HFFc6 (cell line): ENCODE measurements at places on chromosomes 13 and 19. TPM values are rescaled to one million over a fixed set of nuclear protein-coding genes. Genes with fewer than 3 reads are reported as not detected.

The MEIOSIN gene
- total RNA-seq, result not detected in 3 replicates

DNA sequence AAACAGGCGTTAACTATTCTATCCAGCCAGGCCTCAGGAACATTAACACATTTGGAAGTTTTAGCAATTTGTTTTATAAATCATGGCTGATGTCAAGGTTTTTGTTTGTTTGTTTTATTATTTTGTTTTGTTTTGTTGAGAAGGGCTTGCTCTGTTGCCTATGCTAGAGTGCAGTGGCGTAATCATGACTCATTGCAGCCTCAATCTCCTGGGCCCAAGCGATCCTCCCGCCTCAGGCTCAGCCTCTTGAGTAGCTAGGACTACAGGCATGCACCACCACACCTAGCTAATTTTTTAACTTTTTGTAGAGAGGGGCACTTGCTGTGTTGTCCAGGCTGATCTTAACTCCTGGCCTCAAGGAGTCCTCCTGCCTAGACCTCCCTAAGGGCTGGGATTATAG, 28.3 kb downstream of the NUP58 start:
- DNase-seq, result peak; percentile 17
- no peak overlapping the region for H3K4me3 ChIP-seq
- H3K36me3 ChIP-seq, result peaks cover 48% of the 10 kb centered on the region
- no peaks in the 10 kb centered on the region for H3K27me3 ChIP-seq

DNA sequence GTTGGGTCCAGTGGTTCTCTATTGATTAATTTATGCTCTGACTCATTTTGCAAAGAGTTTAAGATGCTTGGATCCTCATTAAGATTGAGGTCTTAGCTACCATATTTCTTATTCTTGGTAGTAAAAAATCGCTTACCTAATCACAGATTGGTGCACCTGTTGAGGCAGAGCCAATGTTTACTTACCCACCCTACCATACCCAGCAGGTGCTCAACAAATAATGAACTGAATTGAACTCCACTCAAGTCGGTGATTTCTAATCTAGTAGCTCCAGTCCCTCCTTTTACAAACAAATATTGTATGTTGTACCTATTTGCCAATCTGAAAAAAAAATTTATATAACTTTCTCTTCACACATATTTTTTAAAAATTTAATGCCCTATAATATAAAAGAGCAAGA, 361.0 kb downstream of the FGF14 start:
- no peaks in the 10 kb centered on the region for H3K36me3 ChIP-seq
- no peak for DNase-seq
- no peaks in the 10 kb centered on the region for H3K4me1 ChIP-seq
- H3K27ac ChIP-seq, result no peak overlapping the region
- H3K27me3 ChIP-seq, result no peaks in the 10 kb centered on the region

- peaks cover 3% of the 10 kb centered on the region; the same call in 1 of the 2 replicates for H3K27me3 ChIP-seq
- peaks cover 16% of the 10 kb centered on the region for H3K36me3 ChIP-seq
- H3K4me3 ChIP-seq, result peak overlapping the region; percentile 53; the same call in 1 of the 2 replicates
- H3K27ac ChIP-seq, result peak overlapping the region; percentile 87
- H3K4me1 ChIP-seq, result peaks cover 74% of the 10 kb centered on the region
These were observed 117.7 kb upstream of the KLF12 start for GRCh38 chr13:74251778-74252519.

DNA sequence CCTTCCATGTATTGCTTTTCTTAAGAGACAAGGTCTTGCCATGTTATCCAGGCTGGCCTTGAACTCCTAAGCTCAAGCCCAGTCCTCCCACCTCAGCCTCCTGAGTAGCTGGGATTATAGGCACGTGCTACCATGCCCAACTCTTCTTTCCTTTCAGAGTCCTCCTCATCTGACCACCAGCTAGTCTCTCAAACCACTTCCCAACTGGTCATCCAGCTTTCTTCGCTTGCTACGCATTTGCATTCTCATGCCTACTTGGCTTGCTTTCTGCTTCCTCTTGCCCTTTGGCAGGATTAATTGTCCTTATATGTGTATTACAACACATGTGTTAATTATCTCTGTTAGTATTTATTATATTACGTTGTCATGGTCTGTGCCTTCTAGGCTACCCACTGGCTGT, 6.3 kb downstream of the GPR18 start:
- DNase-seq, result no peak
- H3K4me1 ChIP-seq, result peaks cover 15% of the 10 kb centered on the region
- H3K27ac ChIP-seq, result no peak overlapping the region
- H3K4me3 ChIP-seq, result no peak overlapping the region
- H3K36me3 ChIP-seq, result peaks cover 21% of the 10 kb centered on the region
- H3K27me3 ChIP-seq, result no peaks in the 10 kb centered on the region; the same call in 1 of the 2 replicates

GRCh38 chr19:38039966-38040365, 133.0 kb downstream of the SIPA1L3 start:
- peaks cover 2% of the 10 kb centered on the region for H3K27me3 ChIP-seq
- peak; percentile 99 for DNase-seq
- peak overlapping the region; percentile 99 for H3K27ac ChIP-seq
- peaks cover 15% of the 10 kb centered on the region for H3K36me3 ChIP-seq
- H3K4me3 ChIP-seq, result peak overlapping the region; percentile 51

The ETHE1 gene
- total RNA-seq, result 87.7 to 125 TPM (median 92.0 TPM) in 3 replicates

The ZNF490 gene
- total RNA-seq, result 7.5 to 9.8 TPM (median 9.4 TPM) in 3 replicates

DNA sequence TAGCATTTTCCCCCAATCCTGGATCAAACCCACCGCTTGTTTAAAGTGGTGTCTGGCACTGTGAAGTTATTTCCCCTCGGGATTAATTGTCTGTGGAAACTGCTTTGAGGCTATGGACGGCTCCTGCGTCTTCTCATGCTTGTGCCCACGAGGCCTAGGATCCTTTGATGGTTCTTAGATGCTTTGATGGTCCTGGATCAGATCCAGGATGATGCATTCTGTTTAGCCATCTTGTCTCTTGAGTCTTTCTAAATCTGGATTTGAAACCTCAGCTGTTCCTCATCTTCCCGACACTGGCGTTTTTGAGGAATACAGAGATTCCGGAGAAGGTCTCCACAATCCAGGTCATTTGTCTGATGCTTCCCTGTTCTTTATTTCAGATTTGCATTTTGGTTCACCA, 36.1 kb upstream of the USP29 start:
- H3K4me1 ChIP-seq, result no peaks in the 10 kb centered on the region
- H3K4me3 ChIP-seq, result no peak overlapping the region
- no peaks in the 10 kb centered on the region for H3K27me3 ChIP-seq
- no peak overlapping the region for H3K27ac ChIP-seq
- no peaks in the 10 kb centered on the region for H3K36me3 ChIP-seq

DNA sequence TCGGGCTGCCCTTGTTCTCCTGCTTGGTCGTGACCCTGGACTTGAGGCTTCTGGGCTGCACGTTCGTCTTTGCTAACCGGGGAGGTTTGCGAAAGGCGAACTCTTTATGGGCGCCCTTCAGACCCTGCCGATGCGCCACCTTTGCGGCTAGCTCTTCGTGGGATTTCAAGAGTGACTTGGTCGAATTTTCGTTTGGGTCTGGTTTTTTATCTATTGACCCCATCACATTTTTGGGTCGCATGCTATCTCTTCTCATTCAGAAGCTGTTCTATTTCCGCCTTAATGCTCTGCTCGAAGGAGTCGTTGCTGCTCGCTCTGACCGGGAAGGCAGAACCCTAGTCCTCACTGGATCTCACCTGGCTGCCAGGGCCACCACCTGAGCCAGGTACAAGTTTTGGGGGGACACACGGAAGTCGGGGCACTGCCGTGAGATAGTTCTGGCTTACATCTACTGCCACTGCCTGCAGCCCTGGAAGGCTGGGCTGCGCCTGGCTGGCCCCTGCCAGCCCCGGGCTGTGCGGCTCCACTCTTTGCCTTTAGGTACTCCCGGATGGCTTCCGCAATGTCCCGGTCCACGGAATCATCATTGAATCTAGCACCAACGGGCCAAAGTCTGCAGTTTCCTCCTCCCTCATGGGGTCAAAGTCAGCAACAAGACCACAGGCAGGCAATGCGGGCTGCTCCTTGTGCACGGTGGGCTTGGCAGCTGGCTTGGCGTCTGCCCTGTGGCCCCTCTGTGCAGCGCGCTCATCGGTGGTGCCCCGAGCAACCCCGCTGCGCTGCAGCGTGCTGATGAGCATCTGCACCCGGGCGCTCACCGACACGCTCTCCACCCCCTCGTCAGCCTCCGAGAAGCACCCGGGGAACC, 16.2 kb downstream of the RB1 start:
- H3K4me3 ChIP-seq, result no peak overlapping the region
- no peak overlapping the region for H3K27ac ChIP-seq
- H3K27me3 ChIP-seq, result no peaks in the 10 kb centered on the region

The CDC42EP5 gene
- 45.1 to 69.0 TPM (median 61.1 TPM) in 3 replicates for total RNA-seq
